A549 treated with GW870086 at 1 μM for 4 hours (cell line): ENCODE measurements at places on chromosomes 11 and 22. TPM values are rescaled to one million over a fixed set of nuclear protein-coding genes. Genes with fewer than 3 reads are reported as not detected.

DEUP1 gene
- not detected in 5 replicates for total RNA-seq

C2CD3 gene
- total RNA-seq, result 15.8 to 18.5 TPM (median 17.0 TPM) in 5 replicates

FERMT3 gene
- total RNA-seq, result 0.64 to 3.3 TPM (median 1.0 TPM) in 5 replicates

SLC5A4 gene
- not detected in 5 replicates for total RNA-seq

XPNPEP3 gene
- 7.9 to 11.9 TPM (median 8.2 TPM) in 5 replicates for total RNA-seq

GLB1L3 gene
- 0.05 TPM in 1 of 5 replicates, not detected in the others for total RNA-seq

TIGD3 gene
- total RNA-seq, result 0.40 to 0.94 TPM (median 0.87 TPM) in 5 replicates

MED15 gene
- total RNA-seq, result 51.5 to 66.4 TPM (median 60.9 TPM) in 5 replicates

NPAS4 gene
- total RNA-seq, result not detected in 5 replicates

C22orf15 gene
- total RNA-seq, result not detected in 5 replicates

CDKN1C gene
- total RNA-seq, result 2.6 to 3.6 TPM (median 3.0 TPM) in 5 replicates

TECTA gene
- total RNA-seq, result 0.02 to 0.13 TPM (median 0.06 TPM) in 5 replicates

SNU13 gene
- total RNA-seq, result 94.1 to 221 TPM (median 182 TPM) in 5 replicates

KLHL35 gene
- total RNA-seq, result 0.71 to 1.5 TPM (median 1.0 TPM) in 5 replicates

C11orf86 gene
- total RNA-seq, result 60.1 to 99.8 TPM (median 85.5 TPM) in 5 replicates

CCDC89 gene
- not detected in 5 replicates for total RNA-seq

HEPN1 gene
- total RNA-seq, result not detected in 5 replicates

KIAA1671 gene
- 10.0 to 15.0 TPM (median 13.2 TPM) in 5 replicates for total RNA-seq

CRYBA4 gene
- total RNA-seq, result not detected in 5 replicates

OR10D3 gene
- not detected in 5 replicates for total RNA-seq

OSBP2 gene
- total RNA-seq, result 8.9 to 11.4 TPM (median 9.8 TPM) in 5 replicates

RFPL1 gene
- total RNA-seq, result not detected in 5 replicates

HBD gene
- total RNA-seq, result not detected in 5 replicates

SYT8 gene
- total RNA-seq, result 0.21 to 1.00 TPM (median 0.36 TPM) in 5 replicates

SAA4 gene
- total RNA-seq, result not detected in 5 replicates

OPCML gene
- total RNA-seq, result not detected in 5 replicates

ENTHD1 gene
- total RNA-seq, result not detected in 5 replicates

MRGPRX4 gene
- not detected in 5 replicates for total RNA-seq

PDGFB gene
- total RNA-seq, result 4.3 to 5.5 TPM (median 4.7 TPM) in 5 replicates

LRRN4CL gene
- total RNA-seq, result 0.06 to 0.17 TPM (median 0.10 TPM) in 4 of 5 replicates, not detected in the other

OR2AG2 gene
- 0.03 TPM in 2 of 5 replicates, not detected in the others for total RNA-seq

SLC29A2 gene
- 3.5 to 5.7 TPM (median 5.3 TPM) in 5 replicates for total RNA-seq

ELFN2 gene
- total RNA-seq, result 5.9 to 8.8 TPM (median 7.0 TPM) in 5 replicates
